CD4-positive, alpha-beta memory T cell (primary cell): ENCODE measurements at places on chromosomes 1 and 21. TPM values are rescaled to one million over a fixed set of nuclear protein-coding genes. Genes with fewer than 3 reads are reported as not detected.

The MAP10 gene
- polyA plus RNA-seq, result 0.48 TPM

DNA sequence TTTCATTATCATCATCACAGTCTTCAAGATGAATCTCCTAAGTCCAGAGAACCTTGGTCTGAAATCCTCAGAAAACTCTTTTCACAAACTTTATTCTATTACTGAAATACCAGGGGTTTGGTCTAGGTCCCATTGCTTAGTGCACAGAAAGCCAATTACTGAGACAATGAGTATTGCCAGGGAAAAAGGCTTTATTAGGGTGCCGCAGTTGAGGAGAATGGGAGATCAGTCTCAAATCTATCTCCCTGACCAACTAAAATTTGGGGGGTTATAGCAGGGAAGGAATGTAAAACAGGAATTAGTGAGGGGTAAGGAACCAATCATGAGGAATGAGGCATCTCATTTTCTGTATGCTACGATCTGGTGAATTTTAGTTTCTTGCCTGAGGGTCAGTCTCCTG lies 70.5 kb upstream of the PPIH start:
- no peak for DNase-seq

DNA sequence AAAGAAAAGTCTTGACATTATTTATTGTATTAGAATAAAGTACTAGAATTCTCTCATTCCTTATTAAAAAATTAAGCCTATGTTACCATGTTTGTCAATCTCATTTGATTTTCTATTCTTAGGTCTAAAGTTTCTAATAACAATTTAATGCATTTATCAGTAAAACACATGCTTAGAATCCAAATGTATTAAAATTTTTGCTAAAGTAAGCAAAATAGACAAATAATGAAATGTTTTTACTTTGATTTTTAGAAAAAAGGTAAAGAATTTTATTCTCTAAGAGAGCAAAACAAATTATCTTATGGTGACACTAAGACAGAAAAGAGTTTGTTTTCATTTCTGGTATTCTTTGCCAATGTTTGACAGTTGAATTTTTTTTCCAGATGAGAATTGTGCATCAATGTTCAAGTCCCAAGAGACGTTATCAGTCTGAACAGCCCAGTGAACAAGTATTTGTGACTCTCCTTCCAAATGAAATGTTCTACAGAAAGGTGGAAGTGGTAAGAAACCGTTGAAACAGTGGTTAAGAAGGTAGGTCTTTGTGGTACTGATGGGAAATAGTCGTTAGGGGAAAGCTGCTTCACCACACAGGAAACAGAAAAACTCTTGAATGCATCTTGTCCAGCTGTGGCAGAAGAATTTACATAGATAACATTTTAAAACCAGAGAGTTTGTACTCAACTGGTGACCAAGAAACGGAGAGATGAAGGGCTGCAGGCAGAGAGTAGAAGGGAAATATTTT lies 402.5 kb downstream of the PTPRC start:
- DNase-seq, result no peak

GRCh38 chr1:65429806-65430205 lies 9.3 kb downstream of the LEPR start:
- no peak for DNase-seq

DNA sequence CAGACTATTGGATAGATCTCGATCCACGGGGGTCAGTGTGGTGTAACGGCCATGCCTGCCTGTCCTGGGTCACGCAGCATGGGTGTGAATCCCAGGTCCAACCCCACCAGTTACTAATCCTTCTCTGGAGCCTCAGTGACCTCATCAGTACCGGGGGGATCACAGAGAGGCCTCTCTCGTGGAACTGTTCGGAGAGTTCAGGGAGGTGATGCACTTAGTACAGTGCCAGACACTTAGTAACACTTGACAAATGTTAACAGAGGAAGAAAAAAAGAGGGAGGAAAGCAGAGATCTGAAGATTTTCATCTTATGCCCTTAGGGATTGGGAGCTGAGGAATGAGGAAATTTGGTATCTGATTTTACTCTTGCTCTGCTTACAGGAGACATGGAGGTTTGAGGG lies 2.9 kb downstream of the ABCA4 start:
- DNase-seq, result no peak
